ENCODE measurements at places on chromosomes 12 and 14. TPM values are rescaled to one million over a fixed set of nuclear protein-coding genes. Genes with fewer than 3 reads are reported as not detected.

- no peaks in the 10 kb centered on the region for H3K36me3 ChIP-seq
- H3K27ac ChIP-seq, result no peak overlapping the region
- peaks cover 13% of the 10 kb centered on the region for H3K4me1 ChIP-seq
- peak; percentile 93 for DNase-seq
- peak overlapping the region; percentile 51 for H3K4me3 ChIP-seq
Measured at GRCh38 chr12:47941871-47942613, 21.4 kb upstream of the TMEM106C start.

- peaks cover 60% of the 10 kb centered on the region for H3K27me3 ChIP-seq
- peaks cover 3% of the 10 kb centered on the region for H3K4me1 ChIP-seq
- peak; percentile 57 for DNase-seq
- H3K4me3 ChIP-seq, result no peak overlapping the region
Measured at GRCh38 chr14:101557811-101558738, 3.2 kb upstream of the DIO3 start.

DIO2 gene
- 0.17 TPM for total RNA-seq

BHLHE41 gene
- 3.7 TPM for total RNA-seq

Measured in GM23338 (cell line).